ENCODE measurements at places on chromosomes 7 and 10.

GRCh38 chr10:3067118-3067858 is at the start of gene PFKP:
TSS of gene PFKP (plus strand) at chr10:3067548. CDS start at chr10:3067596, 48 bp downstream.
- DNase-seq = peak; percentile 40

DNA sequence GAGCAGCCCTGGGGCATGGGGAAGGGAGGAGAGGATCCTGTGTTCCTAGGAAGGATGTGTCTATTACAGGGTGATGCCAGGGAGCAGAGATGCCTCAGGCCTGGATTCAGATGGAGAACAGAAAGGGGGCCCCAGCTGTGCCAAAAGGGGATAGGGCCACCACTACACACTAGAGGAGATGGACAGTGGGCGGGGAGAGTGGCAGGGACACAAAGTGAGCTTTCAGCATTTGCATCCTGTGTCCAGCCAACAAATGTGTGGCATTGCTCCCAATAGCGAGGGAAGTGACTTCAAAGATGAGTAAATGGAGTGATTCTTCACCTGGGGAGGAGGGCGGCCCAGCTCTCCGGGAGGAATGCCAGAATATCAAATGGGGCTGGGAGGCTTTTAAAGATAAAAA is 64.9 kb upstream of the WAPL start:
- DNase-seq = no peak

GRCh38 chr7:96418581-96418980 is 96.7 kb upstream of the SLC25A13 start:
- no peak for DNase-seq

- no peak for DNase-seq
Measured at GRCh38 chr7:132618956-132619305, 42.7 kb upstream of the PLXNA4 start.

GRCh38 chr7:50229964-50230363 is 74.6 kb upstream of the IKZF1 start:
- DNase-seq = no peak

DNA sequence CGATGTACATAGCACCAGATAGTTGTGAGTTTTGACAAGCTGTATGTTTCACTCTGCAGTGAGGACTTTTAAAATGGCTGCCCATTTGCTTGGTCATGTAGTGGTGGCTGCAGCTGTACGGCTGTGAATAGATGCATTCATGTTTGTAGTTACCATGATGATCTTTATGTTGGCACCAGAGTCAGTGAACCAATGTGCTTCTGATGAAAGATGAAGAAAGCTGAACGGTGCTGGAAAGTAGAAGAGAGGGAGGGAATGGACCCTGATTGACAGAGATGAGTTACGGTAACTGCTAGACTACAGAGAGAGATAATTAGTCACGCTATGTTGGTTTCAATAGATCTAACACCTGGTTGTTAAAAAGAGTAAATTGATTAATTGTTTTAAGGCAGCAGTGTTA is 256.8 kb downstream of the CELF2 start:
- DNase-seq = no peak

DNA sequence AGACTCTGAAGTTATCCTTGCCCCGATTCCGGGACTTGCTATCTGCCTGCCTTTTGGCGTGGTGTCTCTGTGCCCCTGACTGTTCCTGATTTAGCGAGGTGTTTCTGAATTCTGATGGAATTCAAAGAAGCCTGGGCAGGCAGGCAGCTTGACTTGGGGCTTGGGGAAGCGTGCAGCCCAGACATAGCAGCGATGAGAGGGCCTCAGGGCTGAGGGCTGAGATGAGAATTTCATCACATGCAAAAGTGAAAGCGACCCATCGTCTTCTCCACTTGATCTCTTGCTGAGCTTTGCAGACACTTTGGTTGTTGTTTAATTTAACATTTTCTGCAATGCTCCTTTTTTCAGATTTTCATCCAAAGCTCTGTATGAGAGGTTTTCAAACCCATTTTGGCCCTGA is 57.8 kb downstream of the TCF7L2 start:
- DNase-seq = no peak

DNA sequence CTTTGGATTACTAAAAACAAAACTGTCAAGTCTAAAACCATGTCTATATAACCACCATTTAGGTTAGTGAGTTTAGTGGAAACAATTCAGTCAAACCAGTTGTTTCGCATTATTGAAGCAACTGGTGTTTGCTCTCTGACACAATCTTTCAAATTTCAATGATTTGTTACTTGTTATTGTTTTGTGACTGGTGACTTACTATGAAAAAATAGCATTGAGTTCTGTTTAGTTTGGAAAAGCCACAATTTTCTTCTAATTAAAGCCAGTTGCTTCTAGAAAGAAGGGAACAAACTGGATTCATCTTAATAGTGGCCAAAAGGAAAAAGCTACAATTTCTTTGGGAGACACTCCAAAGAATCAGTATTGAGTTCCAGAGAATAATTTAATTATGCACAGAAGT is 30.4 kb downstream of the LAMB4 start:
- DNase-seq = no peak

DNA sequence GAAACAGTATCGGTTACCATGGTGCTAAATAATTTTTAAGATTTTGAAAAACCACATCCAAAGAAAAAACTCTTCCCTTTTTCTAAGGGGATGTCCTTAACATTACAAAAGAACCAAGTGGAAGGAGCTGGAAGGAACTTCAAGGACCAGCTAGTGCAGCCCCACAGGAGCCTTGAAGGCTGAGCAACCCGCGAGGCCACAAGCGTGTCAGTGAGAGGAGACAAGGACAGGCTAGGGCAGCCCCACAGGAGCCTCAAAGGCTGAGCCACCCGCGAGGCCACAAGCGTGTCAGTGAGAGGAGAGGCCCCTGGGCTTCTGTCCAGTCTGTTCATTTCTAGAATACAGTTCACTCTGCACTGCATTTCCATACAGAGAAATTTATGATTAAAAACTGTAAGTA is 80.1 kb upstream of the ATP6V0A4 start:
- no peak for DNase-seq

GRCh38 chr7:141333459-141333858 is 217.8 kb upstream of the AGK start:
- DNase-seq = no peak

DNA sequence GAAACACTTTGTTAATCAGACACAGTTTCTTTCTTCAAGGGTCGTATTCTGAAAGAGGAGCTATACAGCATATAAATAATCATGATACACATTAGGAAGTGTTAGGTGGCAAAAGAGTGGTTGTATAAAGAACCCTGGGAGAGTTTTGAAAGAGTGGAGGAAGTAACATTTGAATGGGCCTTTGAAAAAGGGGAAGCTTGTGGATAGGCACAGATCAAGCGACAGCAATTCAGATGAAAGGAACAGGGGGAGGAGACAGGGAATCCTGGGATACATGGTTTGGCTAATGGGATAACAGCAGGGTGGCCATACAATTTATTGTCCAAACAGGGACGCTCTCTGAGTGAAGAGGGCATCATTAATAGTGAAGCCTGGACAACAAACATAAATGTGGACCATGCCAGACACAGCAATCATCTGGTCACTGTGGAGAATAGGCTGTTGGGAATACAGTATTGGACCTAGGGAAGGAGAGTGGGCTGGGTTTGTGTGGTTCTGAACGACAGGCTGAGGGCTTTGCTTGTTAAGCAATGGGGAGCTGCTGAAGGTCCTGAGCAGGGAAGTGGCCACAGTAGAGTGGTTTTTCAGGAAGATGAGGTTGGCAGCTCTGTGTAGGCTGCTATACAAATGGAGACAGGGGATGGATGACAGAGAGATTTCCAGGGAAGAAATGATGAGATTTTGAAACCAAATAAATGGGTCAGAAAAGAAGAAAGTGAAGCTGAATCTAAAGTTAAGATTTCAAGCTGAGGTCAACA is 75.9 kb downstream of the ICA1 start:
- DNase-seq = no peak

- no peak for DNase-seq
Measured at GRCh38 chr7:128007303-128007680, 23.9 kb downstream of the LRRC4 start.

DNA sequence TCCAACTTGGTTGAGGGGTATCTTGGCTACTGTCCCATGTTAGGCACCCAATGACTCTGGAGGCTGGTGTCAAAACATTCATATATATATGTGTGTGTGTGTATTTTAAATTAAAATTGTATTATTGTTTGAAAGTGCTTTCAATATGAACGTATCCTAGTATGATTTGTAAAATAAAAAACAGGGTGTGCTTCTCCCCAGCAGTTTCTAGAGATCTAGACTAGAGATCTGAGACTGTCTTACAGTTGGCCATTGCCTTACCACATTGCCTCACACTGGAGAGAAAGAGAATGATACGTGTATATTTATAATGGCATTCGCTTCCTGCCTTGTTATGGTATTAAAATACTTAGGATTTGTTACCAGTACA is 1.2 kb downstream of the BAG3 start:
- DNase-seq = no peak

DNA sequence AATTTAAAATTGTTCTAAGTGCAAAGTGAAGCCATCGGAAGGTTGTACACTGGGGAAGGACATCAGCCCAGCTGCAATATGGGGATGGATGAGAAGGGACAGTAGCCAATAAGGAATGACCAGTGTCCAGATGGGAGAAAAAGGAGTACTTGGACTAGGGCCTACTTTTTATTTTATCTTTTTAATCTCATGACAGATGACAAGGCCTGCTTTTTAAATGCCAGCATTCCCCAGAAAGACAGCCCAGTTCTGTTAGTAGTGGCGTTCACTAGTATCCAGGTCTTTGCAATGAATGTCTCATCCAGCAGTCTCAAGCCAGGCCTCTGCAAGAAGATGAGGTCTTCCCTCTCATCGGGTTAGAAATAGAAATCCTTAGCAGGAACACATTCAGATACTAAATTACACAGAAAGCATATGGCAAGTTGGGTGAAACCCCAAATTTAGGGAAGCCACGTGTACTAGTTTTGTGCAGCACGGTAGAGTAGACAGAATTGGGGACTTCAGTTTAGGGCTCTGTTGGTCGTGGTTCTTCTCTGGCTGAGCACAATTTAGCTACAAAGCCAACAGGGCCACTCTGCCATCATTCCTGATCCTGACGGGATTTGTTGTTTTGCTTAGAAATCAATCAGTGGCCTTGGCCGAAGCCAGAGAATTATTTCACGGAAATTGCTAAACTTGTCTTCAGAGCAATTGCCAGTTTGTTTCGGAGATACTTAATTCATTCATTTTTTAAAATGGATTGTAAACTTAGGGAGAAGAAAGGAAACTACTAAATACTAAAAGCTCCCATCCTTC is 227.8 kb downstream of the ARHGAP21 start:
- no peak for DNase-seq
